ENCODE measurements at places on chromosomes 11 and 22. TPM values are rescaled to one million over a fixed set of nuclear protein-coding genes. Genes with fewer than 3 reads are reported as not detected.
A peak's percentile ranks its signal among the peaks of the same experiment; 100 is the strongest.

GGT5 gene
- 36.2 TPM for total RNA-seq

- no peak for DNase-seq
Observed at GRCh38 chr22:48786679-48786996, 1041.0 kb downstream of the BRD1 start.

DNA sequence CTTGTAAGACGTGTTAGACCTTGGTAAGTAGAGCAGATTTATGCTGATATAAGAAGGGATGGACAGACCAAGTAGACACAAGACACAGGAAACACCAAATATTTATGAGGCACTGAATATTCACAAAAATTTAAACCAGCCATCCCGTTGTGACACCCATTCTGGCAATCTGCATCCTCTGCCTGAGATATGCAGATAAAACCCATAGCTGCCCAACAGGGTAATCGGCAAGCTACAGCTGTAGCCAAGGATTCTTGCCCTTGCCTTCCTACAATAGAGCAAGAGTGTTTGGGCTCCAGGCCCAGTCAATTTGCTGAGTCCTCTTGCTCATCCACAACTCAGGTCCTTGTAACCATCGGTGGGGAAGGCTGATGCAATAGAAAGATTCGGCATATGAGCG lies 18.5 kb upstream of the MPZL2 start:
- no peak for DNase-seq

RFPL2 gene
- 0.26 TPM for total RNA-seq

SCGB1A1 gene
- total RNA-seq, result not detected

GRCh38 chr22:30514252-30514651 lies 8.8 kb upstream of the SEC14L4 start:
- no peak for DNase-seq

MAP6 gene
- 2.3 TPM for total RNA-seq

ZFTA gene
- total RNA-seq, result 11.3 TPM

OSM gene
- 4.5 TPM for total RNA-seq

CATSPERZ gene
- not detected for total RNA-seq

- DNase-seq, result peak; percentile 88
Observed at GRCh38 chr22:37228106-37229011, 15.7 kb downstream of the RAC2 start.

DNA sequence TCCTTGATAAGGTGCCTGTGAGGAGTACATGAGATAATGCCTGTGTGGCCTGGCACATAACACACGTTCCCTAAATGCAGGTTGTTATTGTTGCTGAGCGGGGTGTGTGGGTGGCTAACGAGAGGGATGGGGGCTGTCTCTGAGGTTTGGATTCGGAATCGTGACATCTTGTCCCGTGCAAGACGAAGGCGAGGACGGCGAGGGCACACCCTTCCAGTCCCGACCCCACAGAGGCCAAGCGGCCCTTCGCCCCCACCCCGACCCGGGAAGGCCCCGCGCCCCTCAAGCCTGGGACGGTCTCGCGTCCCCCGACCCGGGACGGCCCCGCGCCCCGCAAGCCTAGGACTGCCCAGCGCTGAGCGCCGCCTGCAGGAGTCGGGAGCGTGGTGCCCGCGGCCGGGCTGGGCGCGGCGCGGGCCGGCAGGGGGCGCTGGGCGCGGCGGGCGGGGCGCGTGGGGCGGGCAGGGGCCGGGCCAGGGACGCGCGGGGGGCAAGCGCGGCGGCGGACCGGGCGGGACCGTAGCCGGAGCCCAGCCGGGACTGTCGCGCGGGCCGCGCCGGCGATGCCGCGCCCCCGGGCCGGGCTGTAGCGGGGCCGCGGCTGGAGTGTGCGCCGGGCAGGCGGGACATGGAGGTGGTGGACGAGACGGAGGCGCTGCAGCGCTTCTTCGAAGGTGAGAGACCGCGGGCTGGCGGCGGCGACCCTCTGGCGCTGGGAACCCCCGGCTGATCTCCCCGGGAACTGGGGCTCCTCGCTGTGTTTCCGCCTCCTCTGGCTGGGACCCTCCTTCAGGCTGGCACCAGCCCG lies at the start of gene MYRF:
Gene MYRF (plus strand): TSS at position 520 of the 808 bp plus-strand sequence. CDS start 109 bp downstream, at position 629.
- DNase-seq, result peak; percentile 84

All from spleen (tissue), 13 donors.